CD8-positive, alpha-beta memory T cell (primary cell): ENCODE measurements at places on chromosomes 6 and 20.

DNA sequence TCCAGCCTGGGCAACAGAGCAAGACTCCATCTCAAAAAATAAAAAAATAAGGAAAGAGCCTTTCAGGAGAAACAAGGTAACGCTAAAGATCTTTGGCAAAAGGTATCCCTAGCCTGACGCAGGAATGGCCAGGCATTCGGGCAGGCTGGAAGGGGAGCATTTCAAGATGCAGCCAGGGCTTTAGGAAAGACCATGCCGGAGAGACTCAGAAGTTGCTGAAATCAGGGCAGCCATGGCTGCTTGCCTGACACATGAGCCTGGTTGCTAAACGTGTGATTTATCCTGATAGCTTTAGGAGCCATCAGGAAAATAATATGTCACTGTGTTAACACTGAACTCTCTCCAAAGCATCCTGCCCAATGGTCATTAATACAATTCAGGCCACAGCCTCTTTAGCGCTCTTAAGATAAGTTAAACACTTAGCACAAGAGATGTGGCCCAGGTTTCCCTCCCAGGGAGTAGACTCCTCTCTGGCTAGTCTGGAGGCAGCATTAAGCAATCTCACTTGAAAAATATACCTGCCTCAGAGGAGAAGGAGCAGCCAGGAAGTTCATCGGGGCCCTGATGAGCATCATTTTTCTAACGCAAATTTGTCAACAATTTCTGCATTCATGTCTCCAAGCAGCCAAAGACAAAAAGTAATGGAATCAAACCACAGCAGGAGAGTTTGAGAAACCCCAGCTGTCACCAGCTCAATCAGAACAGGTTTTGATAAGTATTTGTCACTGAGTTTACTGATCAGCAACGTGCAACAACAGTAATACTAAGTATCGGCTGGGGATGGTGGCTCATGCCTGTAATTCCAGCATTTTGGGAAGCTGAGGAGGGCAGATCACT, 200.0 kb downstream of the ZMYND8 start:
- no peaks in the 10 kb centered on the region for H3K36me3 ChIP-seq
- no peak overlapping the region for H3K27ac ChIP-seq
- no peak for DNase-seq
- H3K4me1 ChIP-seq: no peaks in the 10 kb centered on the region
- no peak overlapping the region for H3K4me3 ChIP-seq

DNA sequence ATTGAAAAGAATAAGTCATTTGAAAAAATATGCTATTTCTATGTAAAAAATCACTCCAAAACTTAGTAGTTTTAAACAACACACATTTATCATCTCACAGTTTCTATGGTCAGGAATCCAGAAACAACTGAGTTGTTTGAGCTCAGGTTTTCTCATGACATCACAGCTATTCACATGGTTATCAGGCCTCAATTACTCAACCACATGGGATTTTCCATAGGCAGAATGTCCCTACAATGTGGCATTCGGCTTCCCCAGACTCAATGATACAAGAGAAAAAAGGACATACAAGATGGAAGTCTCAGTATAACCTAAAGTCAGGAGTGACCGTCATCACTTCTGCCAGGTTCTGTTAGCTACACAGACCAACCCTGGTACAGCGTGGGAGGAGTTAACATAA, 3.4 kb upstream of the SLC35D3 start:
- H3K4me3 ChIP-seq: no peak overlapping the region
- no peaks in the 10 kb centered on the region for H3K36me3 ChIP-seq
- peaks cover 23% of the 10 kb centered on the region for H3K4me1 ChIP-seq

DNA sequence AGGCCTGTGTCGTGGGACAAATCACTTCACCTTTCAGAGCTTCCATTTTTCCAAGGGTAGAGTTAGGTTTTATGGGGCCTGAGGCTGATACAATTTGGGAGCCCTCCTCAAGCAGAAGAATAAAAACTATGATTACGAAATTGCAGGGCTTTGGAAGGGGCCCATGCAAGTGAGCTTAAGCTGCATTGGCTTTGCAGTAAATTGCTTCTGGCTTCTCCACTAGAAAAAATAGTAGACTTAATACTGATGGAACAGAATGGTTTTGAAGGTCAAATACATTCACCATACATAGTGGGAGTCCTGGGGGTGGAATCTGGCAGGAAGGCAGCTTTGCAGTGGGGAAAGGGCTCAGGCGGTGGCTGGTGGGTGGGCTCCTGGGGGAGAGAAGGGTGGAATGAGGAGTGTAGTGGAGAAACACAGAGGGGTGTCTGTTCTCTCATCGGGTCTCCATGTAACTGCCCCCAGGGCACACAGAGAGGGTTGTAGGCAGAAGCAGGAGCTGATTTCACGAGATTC, 55.9 kb upstream of the RNF24 start:
- no peak overlapping the region for H3K27ac ChIP-seq
- no peak overlapping the region for H3K4me3 ChIP-seq
- H3K27me3 ChIP-seq: no peaks in the 10 kb centered on the region
- H3K36me3 ChIP-seq: no peaks in the 10 kb centered on the region

GRCh38 chr20:58889798-58890517, 37.4 kb downstream of the GNAS start:
- peak overlapping the region; percentile 79 for H3K4me3 ChIP-seq
- H3K4me1 ChIP-seq: peaks cover 31% of the 10 kb centered on the region
- H3K36me3 ChIP-seq: no peaks in the 10 kb centered on the region
- no peaks in the 10 kb centered on the region for H3K27me3 ChIP-seq
- peak overlapping the region; percentile 87 for H3K27ac ChIP-seq

- H3K27ac ChIP-seq: no peak overlapping the region
- DNase-seq: peak; percentile 14
- no peaks in the 10 kb centered on the region for H3K36me3 ChIP-seq
- peak overlapping the region; percentile 12 for H3K4me3 ChIP-seq
- no peaks in the 10 kb centered on the region for H3K27me3 ChIP-seq
Observed at GRCh38 chr6:129686941-129687627, 22.9 kb downstream of the ARHGAP18 start.

DNA sequence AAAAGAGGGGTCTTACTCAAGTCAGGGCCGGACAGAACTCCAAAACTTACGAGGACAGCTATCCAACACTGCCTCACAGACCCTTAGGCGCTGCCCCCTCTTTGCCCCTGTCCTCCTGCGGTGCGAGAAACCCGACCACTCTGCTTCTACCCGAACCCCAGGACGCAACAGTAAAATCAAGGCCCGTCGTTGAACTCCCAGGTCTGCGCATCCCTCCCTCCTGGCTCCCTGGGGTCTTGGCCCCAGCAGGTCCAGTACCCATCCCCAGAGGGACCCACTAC, 6.4 kb downstream of the OLIG3 start:
- H3K4me3 ChIP-seq: no peak overlapping the region
- H3K36me3 ChIP-seq: no peaks in the 10 kb centered on the region
- H3K4me1 ChIP-seq: peaks cover 28% of the 10 kb centered on the region
- peaks cover 69% of the 10 kb centered on the region for H3K27me3 ChIP-seq
- DNase-seq: no peak

DNA sequence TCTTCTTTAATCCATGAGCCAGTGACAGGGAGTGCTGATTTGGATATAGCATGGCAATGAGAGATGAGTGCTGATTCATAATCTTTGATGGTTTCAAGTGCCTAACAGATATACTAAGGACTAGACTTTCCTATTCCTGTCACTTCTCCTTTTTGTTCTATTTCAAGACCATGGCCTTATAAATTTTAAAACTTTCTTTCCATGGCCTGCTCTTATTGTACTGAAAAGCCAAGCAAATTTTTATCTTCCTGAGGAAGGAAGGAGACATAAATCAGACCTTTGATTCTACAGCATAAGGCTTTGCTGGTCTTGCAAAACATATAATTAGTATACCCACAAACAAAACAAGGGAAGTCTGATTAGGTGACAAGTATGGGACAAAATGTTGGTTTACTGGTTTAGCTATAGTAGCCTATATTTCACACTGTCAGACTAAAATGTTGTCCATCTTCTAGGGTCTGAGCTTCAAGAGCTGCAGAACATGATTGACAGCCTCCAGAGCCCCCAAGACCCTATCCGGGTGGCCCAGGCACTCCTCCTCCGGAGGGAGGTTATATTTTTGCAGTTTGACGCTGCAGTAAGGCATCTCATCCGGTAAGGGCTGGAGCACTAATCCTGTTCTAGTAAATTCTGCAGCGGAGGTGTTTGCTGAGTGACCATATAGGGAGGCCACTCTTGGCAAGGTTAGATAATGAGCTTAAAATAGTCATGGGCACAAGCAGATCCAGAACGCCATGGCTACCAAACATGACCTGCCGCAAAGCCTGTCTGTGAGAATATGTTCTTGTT, 82.3 kb downstream of the CD164 start:
- H3K27me3 ChIP-seq: no peaks in the 10 kb centered on the region
- no peak overlapping the region for H3K27ac ChIP-seq
- H3K36me3 ChIP-seq: no peaks in the 10 kb centered on the region

GRCh38 chr6:27133281-27134227, 113.9 kb upstream of the PRSS16 start:
- H3K36me3 ChIP-seq: no peaks in the 10 kb centered on the region
- peak; percentile 51 for DNase-seq
- no peaks in the 10 kb centered on the region for H3K27me3 ChIP-seq
- H3K27ac ChIP-seq: peak overlapping the region; percentile 89
- H3K4me1 ChIP-seq: peaks cover 26% of the 10 kb centered on the region

DNA sequence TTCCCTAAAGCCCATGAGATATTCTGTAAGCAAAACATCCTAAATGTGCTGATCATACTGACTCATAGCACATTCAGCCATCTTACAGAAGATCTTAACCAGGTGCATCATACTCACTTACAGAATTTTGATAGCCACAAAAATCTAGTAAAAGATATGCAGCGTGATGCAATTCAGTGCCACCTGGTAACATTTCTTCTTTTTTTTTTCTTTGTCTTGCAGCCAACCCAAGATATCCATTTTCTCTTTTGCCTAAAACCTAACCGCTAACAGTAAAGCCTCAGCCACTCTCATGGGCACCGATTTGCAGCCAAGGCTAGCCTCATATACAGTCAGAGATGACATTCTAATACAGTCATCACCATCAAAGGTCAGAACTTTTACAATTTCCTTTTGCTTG, 293.3 kb downstream of the HACE1 start:
- DNase-seq: no peak
- no peak overlapping the region for H3K4me3 ChIP-seq
- no peaks in the 10 kb centered on the region for H3K4me1 ChIP-seq
- H3K27ac ChIP-seq: no peak overlapping the region
- H3K36me3 ChIP-seq: no peaks in the 10 kb centered on the region
- no peaks in the 10 kb centered on the region for H3K27me3 ChIP-seq

GRCh38 chr20:48538058-48538825, 289.6 kb downstream of the PREX1 start:
- H3K4me1 ChIP-seq: no peaks in the 10 kb centered on the region
- H3K36me3 ChIP-seq: no peaks in the 10 kb centered on the region
- no peak for DNase-seq
- H3K27me3 ChIP-seq: no peaks in the 10 kb centered on the region
- H3K4me3 ChIP-seq: no peak overlapping the region
- H3K27ac ChIP-seq: no peak overlapping the region

GRCh38 chr6:142913511-142914047, 31.4 kb downstream of the HIVEP2 start:
- H3K4me3 ChIP-seq: peak overlapping the region; percentile 66
- peak; percentile 84 for DNase-seq
- no peaks in the 10 kb centered on the region for H3K27me3 ChIP-seq
- peak overlapping the region; percentile 52 for H3K27ac ChIP-seq
- peaks cover 79% of the 10 kb centered on the region for H3K4me1 ChIP-seq

DNA sequence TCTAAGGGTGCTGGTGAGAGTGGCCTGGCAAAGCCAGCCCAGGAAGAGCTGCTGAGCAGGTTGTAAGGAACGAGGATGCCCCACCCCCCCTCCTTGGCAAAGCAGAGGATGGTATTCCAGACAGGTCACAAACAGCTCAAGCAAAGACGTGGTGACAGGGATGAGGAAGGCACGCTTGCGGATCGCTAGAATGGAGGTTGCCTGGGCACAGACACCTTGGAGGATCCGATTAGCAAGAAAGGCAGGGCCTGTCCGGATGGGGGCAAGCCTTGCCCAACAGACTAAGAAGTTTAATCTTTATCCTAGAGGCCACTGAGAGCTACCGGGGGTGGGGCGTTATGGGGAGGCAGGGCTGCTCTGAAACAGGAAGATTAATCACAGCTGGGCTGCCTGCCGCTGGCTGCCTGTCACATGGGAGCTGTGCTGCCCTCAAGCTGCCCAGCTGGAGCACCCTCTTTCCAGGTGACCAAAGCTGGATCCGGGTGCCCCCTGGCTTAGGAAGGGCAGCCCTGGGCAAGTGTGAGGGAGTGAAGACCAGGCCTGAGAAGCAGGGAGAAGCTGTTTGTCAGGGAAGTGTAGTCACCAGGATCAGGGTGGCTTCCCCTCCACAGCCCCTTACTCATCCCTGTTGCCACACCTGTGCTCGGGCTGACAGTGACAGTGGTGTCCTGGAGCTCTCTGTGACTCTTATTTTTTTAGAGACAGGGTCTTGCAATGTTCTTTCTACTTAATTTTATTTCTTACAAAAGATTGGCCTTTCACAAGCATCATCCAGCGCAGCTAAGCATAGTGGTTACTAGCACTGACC, 9.1 kb upstream of the MAPK13 start:
- H3K36me3 ChIP-seq: no peaks in the 10 kb centered on the region
- H3K4me1 ChIP-seq: peaks cover 87% of the 10 kb centered on the region
- peak; percentile 38 for DNase-seq
- peak overlapping the region; percentile 47 for H3K4me3 ChIP-seq
